RPMI7951 (cell line): ENCODE measurements at places on chromosomes 2 and 18. TPM values are rescaled to one million over a fixed set of nuclear protein-coding genes. Genes with fewer than 3 reads are reported as not detected.

GRCh38 chr18:44245019-44245418 lies 435.7 kb upstream of the SETBP1 start:
- no peak for DNase-seq

- peak; percentile 19 for DNase-seq
Measured at GRCh38 chr2:42385225-42385624, 24.2 kb upstream of the COX7A2L start.

DNA sequence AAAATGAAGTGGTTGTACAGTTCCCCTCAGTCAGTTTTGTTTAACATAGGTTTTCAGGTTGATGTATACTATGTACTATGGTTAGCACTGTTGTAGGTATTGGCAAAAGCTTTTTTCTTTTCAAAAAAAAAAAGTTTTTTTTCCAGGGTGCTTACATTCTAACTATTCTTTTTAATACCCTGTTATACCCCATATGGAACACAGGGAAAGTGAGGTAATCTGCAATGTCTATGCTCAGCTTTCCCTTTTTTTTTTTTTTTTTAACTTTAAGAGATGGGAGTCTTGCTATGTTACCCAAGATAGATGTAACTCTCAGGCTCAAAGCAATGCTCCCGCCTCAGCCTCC lies 590 bp upstream of the CCDC138 start:
- no peak for DNase-seq

DNA sequence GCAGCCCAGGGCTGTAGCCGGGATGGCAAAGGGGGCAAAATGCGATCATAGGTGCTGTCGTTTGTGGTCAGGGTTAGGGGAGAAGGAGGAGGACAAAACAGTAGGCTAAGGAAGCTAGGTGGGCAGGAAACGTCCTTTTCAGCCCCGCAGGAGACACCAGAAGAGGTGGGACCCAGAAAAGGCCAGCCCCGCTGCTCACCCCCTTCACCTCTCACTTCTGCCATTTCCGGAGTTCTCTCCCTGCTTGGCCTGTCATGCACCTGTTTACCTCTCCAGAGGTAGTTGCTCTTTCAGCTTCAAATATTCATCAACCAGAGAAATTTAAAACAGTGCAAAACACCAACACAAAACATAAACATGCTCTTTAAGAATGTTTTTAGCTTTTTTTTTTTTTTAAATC lies 849 bp downstream of the AQP4 start:
- DNase-seq = no peak

- DNase-seq = no peak
Measured at GRCh38 chr2:162111958-162112850, 38.2 kb upstream of the DPP4 start.

DNA sequence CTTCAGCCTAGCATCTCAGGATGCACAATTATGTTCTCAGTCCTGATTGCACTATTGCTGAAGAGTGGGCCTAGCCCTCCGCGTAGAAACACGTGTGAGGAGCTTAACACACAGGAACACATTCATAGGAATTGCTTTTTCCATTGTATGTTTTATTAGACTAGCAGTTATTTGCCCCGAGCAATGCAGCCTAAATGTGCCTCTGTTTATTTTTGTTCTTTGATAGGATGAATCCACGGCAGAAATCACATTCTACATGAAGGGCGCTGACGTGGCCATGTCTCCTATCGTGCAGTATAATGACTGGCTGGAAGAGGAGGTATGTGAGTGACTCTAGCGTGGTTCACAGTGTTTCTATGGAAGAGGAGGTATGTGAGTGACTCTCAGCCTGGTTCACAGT lies 65.9 kb upstream of the NFATC1 start:
- DNase-seq = no peak

- DNase-seq = no peak
Measured at GRCh38 chr2:120477198-120477597, 131.3 kb downstream of the INHBB start.

DNA sequence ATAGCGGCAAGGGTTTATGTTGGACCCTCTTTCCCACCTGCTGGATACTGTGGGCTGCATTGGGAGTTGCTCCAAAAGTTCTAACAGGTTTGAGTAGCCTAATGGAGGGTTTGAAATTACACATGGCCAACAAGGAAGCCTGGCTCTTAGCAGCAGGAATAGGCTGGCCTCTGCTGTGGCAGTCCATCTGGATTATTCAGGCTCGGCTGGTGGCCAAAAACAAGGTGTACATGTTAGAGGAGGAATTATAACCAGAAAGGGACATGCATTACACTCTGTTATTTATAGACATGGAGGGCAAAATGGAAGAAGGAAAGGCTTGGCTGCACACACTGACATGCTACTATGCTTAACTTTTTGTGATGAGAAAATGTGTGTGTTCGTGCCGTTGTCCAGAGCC lies 61.1 kb upstream of the NRXN1 start:
- no peak for DNase-seq

GRCh38 chr2:173647681-173648311 lies 293.1 kb downstream of the CDCA7 start:
- no peak for DNase-seq

MC2R gene
- total RNA-seq = not detected in 2 replicates

CIB4 gene
- total RNA-seq = not detected in 2 replicates

PDE11A gene
- total RNA-seq = 0.20 and 0.24 TPM in 2 replicates

SCN7A gene
- not detected in 2 replicates for total RNA-seq

B3GNT7 gene
- total RNA-seq = 0.49 and 0.60 TPM in 2 replicates
